ENCODE measurements at places on chromosomes 16 and 17.

GRCh38 chr16:51151435-51151960, 428 bp upstream of the SALL1 start:
- DNase-seq = no peak

- DNase-seq = no peak
These were observed 1.1 kb downstream of the CD300H start for GRCh38 chr17:74566132-74566753.

DNA sequence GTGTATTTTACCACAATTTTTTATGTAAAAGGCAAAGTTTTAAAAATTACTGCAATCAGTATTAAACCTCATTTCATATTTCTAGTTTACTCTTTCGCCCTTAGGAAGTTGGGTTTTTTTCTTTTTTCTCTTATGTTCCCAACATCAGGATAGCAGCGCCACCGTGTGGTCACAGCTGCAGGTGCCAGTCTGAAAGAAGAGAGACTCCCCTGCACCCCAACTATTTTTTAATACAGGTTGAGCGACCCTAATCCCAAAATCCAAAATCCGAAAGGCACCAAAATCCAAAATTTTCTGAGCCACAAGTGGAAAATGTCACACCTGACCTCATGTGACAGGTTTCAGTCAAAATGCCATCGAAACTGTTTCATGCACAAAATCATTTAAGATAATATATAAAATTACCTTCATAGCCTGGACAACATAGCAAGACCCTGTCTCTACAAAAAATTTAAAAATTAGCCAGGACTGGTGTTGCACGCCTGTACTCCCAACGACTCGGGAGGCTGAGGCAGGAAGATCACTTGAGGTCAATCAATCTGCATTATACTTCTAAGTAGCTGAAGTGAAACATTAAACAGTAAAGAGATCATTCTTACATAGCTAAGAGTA, 21.8 kb upstream of the ASGR2 start:
- DNase-seq = peak; percentile 78

DNA sequence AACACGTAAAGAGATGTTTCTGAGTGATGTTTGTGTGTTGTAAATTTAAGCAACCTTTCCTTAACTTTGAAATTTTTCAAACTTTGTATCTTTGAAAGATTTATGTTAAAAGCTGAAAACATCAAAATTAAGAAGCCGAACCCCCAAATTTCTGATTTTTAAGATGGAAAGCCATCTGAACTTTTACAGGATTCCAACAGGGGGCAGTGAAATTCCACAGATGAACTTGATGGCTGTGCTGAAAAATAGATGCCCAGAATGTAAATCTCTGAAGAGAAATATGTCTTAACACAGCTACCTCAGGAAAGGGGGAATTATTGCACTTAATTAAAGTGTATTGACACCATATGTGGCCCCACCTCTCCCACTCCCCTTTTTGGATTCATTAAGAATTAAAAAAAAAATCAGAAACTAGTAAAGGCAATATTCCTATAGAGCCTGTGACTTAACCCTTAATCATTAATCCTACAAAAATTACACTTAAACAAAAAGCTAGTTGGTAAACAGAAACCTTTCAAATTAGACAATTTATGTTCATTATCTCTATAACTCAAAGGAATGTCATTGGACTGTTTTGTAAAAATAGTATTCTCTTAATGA, 597.9 kb downstream of the KCNJ2 start:
- no peak for DNase-seq

DNA sequence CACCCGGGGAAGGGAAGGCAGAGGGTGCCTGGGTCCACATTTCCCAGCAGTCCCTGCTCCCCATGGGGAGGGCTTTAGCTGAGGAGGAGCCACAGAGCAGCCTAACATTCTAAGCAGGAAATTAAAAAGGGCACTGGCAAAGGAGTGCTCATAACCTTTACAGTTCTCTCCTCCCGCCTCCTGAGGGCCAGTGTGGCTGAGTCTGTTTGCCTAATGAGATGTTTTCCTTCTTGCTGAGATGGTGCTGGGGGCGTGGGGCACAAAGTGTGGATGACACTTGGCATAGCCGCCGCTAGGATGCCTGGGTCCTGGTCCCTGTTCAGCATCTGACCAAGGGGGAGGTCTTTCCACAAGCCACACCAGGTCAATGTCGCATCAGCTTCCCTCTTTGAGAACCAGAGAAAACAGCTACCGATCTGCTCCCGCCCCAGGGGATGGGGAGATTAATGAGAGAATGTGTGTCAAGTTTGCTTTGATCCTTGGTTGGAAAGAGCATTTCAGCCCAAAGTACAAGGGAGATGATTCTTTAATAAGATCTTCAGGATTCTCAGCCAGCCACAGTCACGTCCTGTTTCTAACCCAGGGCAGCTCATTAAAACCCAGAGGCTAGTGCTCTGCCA, 5.8 kb downstream of the KIF18B start:
- DNase-seq = no peak

GRCh38 chr17:59527931-59528330, 37.5 kb upstream of the DHX40 start:
- no peak for DNase-seq

DNA sequence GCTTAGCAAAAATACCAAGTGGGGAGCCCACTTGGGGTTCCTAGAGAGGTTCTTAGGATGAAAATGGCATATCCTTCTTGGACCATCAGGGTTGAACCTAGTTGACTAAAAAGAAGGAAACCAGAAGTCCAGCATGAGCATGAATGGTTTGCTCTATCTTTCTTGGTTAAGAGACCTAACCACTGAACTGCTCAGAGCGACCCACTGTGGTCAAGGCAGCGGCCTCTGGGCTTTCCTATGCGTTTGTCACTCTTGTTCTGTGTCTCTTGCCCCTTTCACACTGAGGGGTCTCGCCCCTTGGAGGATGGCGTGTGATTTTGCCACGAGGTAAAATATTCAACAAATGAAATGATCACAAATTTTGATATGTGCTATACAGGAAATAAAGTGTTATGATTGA, 526 bp upstream of the BORCS6 start:
- no peak for DNase-seq

GRCh38 chr16:57984443-57985203, 13.7 kb upstream of the CNGB1 start:
- peak; percentile 84 for DNase-seq

- no peak for DNase-seq
These were observed 197.2 kb downstream of the RGS9 start for GRCh38 chr17:65334406-65334805.

- DNase-seq = no peak
These were observed 76.7 kb downstream of the C16orf95 start for GRCh38 chr16:87240211-87241136.

GRCh38 chr16:88848557-88848956, 8.2 kb downstream of the GALNS start:
- DNase-seq = no peak

GRCh38 chr17:1532836-1533602, 16.6 kb upstream of the INPP5K start:
- peak; percentile 37 for DNase-seq

- no peak for DNase-seq
These were observed 13.2 kb upstream of the SPN start for GRCh38 chr16:29649588-29650494.

DNA sequence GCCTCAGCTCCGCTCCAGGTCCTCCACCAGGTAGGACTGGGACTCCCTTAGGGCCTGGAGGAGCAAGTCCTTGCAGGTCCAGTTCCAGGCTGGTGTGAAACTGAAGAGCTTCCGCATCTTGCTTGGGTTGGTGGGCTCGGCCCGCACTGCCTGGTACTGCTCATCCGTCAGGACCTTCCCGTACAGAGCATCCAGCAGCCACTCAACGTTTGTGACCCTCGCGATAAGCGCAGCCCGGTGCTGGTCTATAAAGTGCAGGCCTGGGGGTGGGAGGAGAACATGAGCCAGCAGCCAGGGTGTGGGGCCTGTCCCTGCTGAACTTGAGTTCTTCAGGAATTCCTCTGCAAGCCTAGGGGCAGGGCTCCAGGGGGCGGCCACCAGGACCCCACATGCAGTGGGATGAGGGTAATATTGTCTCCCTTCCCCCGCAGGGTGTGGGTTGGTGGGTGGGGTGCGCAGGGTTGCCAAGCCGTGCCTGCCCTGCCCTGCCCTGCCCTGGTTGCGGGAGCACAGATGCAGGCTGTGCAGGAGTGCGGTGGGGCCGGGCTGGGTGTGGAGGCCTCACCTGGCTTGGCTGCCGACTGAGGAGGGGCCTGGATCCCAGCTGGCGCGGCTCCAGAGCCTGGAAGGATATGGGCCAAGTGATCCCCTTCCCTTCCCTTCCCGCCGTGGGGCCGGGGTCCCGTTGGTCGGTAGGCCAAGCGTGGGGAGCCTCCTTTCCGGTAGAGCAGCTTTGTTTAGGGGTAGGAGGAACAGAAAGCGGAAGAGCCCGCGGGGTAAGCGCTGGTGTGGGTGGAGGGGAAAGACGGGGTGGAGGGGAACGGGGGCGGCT, 762 bp downstream of the PYCARD start:
- DNase-seq = peak; percentile 60

DNA sequence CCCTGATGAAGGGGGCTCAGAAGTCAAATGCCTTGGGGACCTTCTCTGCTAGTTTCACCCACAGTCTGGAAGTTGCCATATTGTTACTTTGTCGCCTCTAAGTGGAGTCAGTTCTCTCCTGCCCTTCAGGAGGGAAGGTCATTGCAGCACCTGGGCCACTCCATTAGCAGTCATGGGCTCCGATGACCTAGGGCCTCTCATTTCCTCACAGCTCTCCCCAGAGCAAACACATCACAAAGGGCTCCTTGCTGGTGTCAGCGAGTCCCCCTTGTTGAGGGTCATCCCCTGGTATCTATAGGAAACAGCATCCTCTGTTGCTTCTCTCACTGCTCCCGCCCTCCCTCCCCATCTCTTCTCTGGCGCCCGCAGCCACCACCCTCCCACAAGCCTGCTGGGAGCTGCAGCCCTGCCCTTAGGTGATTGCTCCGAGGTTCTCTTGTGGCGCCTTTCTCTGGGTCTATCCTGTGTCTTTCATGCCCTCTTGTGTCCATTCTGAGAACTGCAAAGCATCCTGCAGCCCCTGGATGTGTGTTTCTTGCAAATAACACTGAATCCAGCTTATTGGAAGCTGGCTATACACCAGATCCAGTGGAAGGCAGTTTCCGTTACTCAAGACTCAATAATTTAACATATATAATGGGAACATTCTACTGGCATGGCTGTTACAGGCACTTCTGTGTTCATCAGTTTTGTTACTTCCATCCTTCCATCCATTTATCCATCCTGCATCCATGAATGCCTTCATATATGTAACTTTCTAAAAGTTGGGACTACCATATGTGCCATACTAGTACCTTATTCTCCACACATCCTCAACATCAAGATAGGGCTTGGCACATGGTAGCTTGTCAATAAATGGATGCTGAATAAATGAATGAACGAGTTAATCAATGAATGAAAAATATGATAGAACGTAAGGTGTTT, 21.2 kb downstream of the PDILT start:
- DNase-seq = peak; percentile 40

DNA sequence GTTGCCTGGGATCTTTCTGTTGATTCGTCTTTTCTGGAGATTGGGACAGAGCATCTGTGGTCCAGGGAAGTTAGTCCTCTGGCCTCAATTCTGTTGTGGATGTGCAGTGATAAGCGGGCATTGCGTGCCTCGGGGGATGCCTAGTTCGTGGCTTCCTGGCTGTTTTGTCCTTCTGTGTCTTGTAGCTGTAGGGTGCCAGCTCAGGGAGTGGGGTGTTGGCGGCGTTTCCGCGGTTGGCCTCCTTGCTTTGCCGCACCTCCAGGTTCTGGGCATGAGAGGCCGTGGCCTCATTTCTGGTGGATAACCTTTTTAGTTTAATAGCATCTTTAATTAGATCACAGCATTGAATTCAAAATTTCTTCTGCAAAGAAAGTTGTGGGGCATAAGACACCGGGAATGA, 1.4 kb upstream of the JPT2 start:
- no peak for DNase-seq

- peak; percentile 80 for DNase-seq
These were observed 6.7 kb downstream of the RHBDF1 start for GRCh38 chr16:65745-66144.

DNA sequence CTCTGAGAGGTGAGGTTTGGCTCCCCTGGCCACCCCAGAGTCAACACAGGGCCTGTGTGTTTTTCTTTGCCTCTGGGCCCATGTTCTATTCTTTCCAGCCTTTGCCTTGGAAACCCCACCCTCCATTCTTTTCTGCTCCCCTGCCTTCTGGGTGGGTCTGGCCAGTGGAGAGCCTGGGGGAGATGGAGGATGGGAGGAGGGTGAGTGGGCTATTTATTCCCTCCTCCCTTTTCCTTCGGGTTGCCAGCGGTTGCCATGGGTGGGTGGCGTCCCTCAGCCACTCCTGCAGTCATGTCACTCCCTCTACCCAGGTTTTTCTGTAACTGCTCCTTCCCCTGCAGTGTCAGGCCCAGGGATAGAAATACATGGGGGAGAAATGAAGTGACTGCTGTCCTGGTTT, 15.5 kb downstream of the CMIP start:
- no peak for DNase-seq

GRCh38 chr17:47789611-47790561, 31.7 kb downstream of the OSBPL7 start:
- peak; percentile 40 for DNase-seq

DNA sequence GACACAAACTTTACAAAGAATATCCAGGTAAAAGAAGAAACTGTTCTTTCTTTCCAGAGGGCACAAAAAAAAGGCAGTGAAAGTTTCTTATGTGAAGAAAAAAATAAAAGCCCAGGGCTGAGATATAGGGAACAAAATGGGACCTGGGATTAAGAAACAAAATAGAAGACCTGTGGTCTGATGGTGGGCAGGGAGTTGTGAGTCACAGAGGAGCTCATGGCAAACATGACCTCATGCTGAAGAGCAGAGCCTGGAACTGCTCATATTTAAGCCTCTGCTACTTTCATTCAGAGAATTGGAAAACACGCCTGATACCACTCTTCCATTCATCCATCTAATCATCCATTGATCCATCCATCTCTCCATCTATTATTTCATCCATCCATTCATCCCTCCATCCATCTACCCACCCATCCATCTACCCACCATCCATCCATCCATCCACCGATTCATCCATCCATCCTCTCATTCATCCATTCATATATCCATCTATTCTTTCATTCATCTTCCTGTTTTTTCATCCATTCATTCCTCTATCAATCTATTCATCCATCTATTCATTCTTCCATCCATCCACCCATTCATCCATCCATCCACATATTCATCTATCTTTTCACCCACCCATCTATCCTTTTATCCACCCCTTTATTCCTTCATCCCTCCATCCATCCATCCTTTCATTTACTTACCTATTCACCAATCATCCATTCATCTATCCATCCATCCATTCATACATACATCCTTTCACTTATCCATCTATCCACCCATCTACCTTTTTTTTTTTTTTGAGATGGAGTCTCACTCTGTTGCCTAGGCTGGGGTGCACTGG, 30.0 kb downstream of the WFDC1 start:
- DNase-seq = no peak

Measured in CD4-positive, alpha-beta memory T cell (primary cell).